ENCODE measurements at places on chromosomes 3 and 15. TPM values are rescaled to one million over a fixed set of nuclear protein-coding genes. Genes with fewer than 3 reads are reported as not detected.

GRCh38 chr15:39976291-39977274 is 42.7 kb downstream of the EIF2AK4 start:
- no peaks in the 10 kb centered on the region for H3K4me1 ChIP-seq
- peaks cover 4% of the 10 kb centered on the region for H3K36me3 ChIP-seq
- H3K27me3 ChIP-seq: no peaks in the 10 kb centered on the region
- H3K4me3 ChIP-seq: no peak overlapping the region
- DNase-seq: no peak

- H3K27me3 ChIP-seq: no peaks in the 10 kb centered on the region
- no peak overlapping the region for H3K4me3 ChIP-seq
- no peak for DNase-seq
- H3K36me3 ChIP-seq: no peaks in the 10 kb centered on the region
- H3K4me1 ChIP-seq: no peaks in the 10 kb centered on the region
Observed at GRCh38 chr3:67418426-67419217, 235.8 kb downstream of the SUCLG2 start.

GRCh38 chr3:145719114-145719513 is 441.9 kb downstream of the PLOD2 start:
- H3K27ac ChIP-seq: no peak overlapping the region
- no peak for DNase-seq
- H3K4me1 ChIP-seq: no peaks in the 10 kb centered on the region
- no peaks in the 10 kb centered on the region for H3K36me3 ChIP-seq

- H3K27me3 ChIP-seq: no peaks in the 10 kb centered on the region
- H3K4me3 ChIP-seq: no peak overlapping the region
- DNase-seq: no peak
- no peaks in the 10 kb centered on the region for H3K36me3 ChIP-seq
- no peak overlapping the region for H3K27ac ChIP-seq
Observed at GRCh38 chr3:138591392-138591791, 2.7 kb downstream of the CEP70 start.

The VIPR1 gene
- polyA plus RNA-seq: 12.7 TPM

GRCh38 chr3:161851941-161852566 is 355.4 kb downstream of the OTOL1 start:
- no peak overlapping the region for H3K27ac ChIP-seq
- no peaks in the 10 kb centered on the region for H3K36me3 ChIP-seq
- H3K4me3 ChIP-seq: no peak overlapping the region
- no peak for DNase-seq
- no peaks in the 10 kb centered on the region for H3K4me1 ChIP-seq

GRCh38 chr15:70056091-70056680 is 41.5 kb downstream of the TLE3 start:
- H3K4me3 ChIP-seq: no peak overlapping the region
- no peaks in the 10 kb centered on the region for H3K4me1 ChIP-seq
- DNase-seq: no peak
- peaks cover 67% of the 10 kb centered on the region for H3K36me3 ChIP-seq

- H3K27ac ChIP-seq: no peak overlapping the region
- H3K36me3 ChIP-seq: no peaks in the 10 kb centered on the region
- DNase-seq: no peak
- H3K4me3 ChIP-seq: no peak overlapping the region
- no peaks in the 10 kb centered on the region for H3K4me1 ChIP-seq
Observed at GRCh38 chr3:32004113-32004765, 22.7 kb downstream of the ZNF860 start.

DNA sequence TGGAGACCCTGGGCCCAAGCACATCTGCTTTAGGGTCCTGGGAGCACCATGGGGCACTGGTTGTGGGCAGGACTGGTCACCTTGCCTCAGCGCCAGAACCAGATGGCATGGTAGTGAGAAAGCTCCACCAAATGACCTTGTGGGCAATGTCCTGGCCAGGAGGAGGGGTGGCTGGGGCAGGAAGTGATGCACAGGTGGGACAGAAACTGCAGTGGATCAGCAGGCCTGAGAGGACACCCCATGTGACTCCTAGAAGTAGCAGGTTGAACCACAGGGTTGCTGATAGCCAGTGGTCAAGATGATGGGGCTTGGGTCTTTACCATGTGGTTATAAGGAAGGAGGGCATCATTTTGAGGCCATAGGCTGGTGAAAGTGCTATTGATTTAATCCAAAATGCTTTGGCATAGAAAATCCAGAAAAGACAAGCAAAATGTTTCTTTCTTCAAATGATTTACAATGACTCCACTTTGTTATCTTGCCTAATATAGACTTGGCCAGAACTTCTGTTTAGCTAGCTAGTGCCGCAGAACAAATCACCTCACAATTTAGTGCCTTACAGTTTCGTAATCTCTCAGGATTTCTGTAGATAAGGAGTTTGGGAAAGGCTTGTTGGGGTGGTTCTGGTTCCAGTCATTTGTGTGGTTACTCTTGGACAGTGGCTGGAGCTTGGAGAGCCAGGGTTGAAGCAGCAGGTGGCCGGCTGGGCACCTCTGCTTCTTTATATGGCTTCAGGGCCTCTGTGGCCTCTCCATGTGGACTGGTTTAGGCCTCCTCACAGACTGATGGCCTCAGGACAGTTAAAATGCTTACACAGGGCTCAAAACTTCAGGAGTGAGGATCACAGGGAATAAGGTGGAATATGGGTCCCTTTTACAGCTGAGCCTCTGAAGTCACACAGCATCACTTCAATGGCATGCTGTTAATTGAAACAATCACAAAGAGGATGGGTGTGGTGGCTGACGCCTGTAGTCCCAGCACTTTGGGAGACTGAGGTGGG is 27.5 kb downstream of the TMEM158 start:
- H3K27me3 ChIP-seq: no peaks in the 10 kb centered on the region
- H3K4me1 ChIP-seq: no peaks in the 10 kb centered on the region
- no peaks in the 10 kb centered on the region for H3K36me3 ChIP-seq
- H3K27ac ChIP-seq: no peak overlapping the region
- no peak overlapping the region for H3K4me3 ChIP-seq

- no peak for DNase-seq
- H3K36me3 ChIP-seq: no peaks in the 10 kb centered on the region
- H3K4me3 ChIP-seq: no peak overlapping the region
- H3K27me3 ChIP-seq: no peaks in the 10 kb centered on the region
- H3K4me1 ChIP-seq: no peaks in the 10 kb centered on the region
Observed at GRCh38 chr3:148642214-148642613, 55.5 kb upstream of the AGTR1 start.

DNA sequence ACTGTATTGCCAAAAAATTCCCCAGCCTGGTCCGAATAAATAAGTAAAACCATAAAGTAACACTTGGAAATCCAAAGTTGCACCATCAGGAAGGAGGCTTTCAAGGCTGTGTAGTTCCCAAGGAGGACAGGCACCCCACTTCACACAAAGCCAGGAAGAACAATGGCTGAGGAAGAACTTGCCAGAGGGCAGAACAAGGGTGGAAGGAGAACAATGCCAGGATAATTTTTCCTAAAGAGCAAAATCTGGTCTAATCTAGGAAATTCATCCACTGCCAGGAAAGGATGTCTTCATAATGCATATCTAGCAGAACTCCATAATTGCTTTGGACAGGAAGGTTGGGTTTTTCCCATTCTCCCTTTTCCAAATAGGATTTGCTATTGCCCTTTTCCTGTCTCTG is 15.7 kb upstream of the ARID3B start:
- DNase-seq: no peak
- H3K36me3 ChIP-seq: no peaks in the 10 kb centered on the region
- no peaks in the 10 kb centered on the region for H3K27me3 ChIP-seq
- H3K4me1 ChIP-seq: no peaks in the 10 kb centered on the region
- H3K4me3 ChIP-seq: no peak overlapping the region
- no peak overlapping the region for H3K27ac ChIP-seq

- no peak overlapping the region for H3K4me3 ChIP-seq
- H3K4me1 ChIP-seq: peaks cover 9% of the 10 kb centered on the region
- H3K36me3 ChIP-seq: no peaks in the 10 kb centered on the region
- H3K27ac ChIP-seq: no peak overlapping the region
- no peak for DNase-seq
- no peaks in the 10 kb centered on the region for H3K27me3 ChIP-seq
Observed at GRCh38 chr3:9913601-9914000, 3.3 kb upstream of the IL17RC start.

- H3K27me3 ChIP-seq: no peaks in the 10 kb centered on the region
- H3K4me1 ChIP-seq: no peaks in the 10 kb centered on the region
- DNase-seq: no peak
- no peak overlapping the region for H3K4me3 ChIP-seq
- H3K27ac ChIP-seq: no peak overlapping the region
Observed at GRCh38 chr3:137789236-137789635, 25.1 kb downstream of the SOX14 start.

The MYZAP gene
- not detected for polyA plus RNA-seq

All from CD8-positive, alpha-beta memory T cell (primary cell).